ENCODE measurements at places on chromosomes 2 and 18.
A peak's percentile ranks its signal among the peaks of the same experiment; 100 is the strongest.

DNA sequence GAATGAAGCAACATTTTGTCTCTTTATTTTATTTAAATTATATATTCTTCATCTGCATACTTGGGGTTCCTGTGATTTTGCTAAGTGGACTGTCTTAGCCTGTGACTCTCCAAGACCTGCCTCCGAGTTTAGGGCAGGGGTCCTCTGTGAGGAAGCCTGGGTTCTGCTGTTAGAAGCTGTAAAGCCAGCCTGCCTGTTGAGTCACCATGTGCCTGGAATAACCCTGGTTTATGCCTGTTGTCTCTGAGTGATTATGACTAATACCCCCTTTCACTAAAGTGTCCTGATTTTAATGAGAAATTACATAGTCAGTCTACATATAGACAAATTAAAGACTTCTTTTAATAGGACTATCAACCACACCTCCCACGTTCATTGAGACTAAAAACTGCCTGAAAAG is 369.1 kb downstream of the ZNF521 start:
- DNase-seq: no peak

DNA sequence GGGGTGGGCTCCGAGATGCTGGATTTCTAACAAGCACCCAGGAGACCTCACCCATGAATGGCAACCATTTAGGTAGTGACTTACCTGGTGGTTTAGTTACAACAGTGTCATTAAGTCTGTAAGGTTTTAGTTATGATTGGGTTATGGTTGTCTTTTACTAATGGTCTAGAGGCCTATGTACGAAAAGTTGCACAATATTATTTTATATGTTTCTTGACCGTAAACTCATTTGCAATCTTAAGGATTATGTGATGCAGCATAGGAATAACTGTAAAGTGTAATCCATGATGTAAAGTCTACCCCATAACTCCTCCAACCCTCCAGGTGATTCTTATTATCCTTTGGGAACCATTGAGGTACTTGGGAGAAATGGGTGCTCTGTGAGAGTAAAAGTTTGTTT is 155.4 kb upstream of the ZEB2 start:
- no peak for DNase-seq

GRCh38 chr2:86160156-86160952 is 34.9 kb downstream of the IMMT start:
- no peak for DNase-seq

DNA sequence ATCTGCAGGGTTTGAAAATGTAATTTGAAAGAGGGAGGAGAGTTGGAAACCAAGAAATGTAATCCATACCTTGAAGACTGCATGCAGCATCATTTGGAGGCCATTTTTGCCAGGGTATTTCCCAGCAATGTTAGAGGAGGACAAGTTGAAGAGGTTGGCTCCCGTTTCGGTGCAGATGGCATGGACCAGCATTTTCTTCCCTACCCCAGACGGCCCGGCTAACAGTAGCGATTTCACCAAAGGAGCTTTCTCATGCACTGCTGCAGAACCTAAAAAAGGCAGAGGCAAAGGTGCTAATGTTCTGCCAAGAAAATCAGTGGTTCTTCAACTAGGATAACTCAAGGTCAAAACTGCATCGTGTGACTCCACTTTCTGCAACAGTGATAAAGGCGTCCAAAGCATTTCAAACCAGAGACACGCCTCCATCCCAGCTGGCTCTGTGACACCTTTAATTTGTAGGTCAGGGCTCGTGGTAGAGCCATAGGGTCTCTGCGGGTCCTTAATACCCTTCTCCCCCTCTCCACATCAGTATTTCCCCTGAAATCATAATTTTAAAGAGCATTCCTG is 99.6 kb upstream of the ASB18 start:
- DNase-seq: no peak

DNA sequence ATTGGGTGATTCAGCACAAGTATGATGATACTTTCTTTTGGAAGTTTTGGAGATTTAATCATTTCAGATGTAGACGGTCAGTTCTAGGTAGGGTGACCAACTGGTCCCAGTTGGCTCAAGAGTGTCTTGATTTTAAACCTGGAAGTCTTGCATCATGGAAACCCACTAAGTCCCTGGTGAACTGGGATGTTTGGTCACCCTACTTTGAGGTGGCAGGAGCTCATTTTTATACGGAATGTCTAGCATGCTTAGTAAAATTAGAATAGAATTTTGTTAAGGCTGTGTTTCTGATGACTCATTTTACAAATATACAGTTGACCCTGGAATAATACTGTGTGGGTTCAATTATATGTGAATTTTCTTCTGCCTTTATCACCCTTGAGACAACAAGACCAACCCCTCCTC is 61.5 kb upstream of the DOCK10 start:
- no peak for DNase-seq

- no peak for DNase-seq
Observed at GRCh38 chr2:201452058-201452921, 750 bp downstream of the STRADB start.

DNA sequence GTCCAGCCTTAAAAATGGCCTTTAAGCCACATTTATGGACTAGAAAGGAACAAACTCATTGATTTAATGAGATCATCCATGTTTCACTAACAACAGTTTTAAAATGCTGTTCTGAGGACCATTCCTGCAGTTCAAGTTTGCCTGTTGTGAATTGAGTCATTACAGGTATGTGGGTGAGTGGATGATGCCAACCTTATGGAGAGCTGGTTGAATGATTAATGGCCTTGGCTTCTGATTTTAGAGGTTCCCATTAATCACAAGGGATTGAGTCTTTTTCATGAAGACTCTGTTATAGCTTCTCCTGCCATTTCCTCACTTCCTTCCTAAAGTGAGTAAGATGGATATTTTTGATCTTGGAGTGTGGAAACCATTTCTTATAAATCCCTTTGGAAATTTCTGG is 459.8 kb upstream of the SLC14A2 start:
- no peak for DNase-seq

DNA sequence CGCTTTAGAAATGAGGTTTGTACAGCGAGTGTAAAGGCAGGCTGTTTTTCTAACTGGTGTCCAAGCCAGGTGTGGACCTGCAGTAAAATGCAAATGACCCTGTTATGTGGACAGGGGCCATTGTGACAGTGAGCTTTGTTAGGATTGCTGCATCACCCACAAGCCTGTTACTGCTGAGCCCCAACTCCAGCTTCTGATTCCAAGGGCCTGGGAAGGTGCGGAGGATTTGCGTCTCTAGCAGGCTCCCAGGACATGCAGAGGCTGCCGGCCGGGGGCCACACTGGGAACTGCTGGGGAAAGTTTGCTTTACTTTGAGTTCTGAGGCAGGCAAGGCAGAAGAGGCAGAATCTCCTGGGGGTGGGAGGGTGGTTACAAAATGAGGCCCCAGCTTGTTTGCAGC is 164.1 kb downstream of the GLI2 start:
- DNase-seq: no peak

GRCh38 chr2:179031731-179032408 is 18.1 kb downstream of the CCDC141 start:
- DNase-seq: peak; percentile 83

DNA sequence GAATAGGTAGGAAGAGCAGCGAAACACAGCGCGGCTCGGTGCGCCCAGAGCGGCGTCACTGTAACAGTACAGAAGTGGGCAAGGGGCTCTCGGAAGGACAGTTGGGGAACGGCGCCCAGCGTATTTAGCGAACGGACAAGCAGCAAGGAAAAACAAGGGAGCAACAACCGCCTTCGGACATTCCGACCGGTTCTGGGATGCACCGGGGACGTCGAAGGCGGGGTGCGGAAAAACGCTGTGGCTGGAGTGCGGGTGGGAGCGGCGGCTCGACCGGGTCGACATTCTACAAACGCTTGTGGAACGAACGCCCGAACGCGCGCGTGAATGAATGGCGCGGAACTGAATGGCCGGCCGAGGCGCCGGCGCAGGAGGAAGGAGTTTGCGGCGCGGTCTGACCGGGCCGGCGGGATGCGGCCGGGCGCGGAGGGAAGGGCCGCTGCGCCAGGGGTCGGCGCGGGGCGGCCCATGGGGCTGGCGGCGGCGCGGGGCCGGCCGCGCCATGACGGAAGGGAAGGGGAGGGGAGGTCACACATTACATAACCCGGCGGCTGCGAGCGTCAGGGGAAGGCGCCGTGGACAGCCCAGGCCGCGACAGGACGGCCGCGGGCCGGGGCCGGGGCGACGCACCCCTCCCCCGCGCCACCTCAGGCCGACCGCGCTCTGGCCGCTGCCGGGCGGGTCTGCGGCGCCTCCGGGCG is 605 bp downstream of the REV1 start:
- DNase-seq: peak; percentile 50

- DNase-seq: peak; percentile 1
Observed at GRCh38 chr2:102975996-102976975, 214.5 kb downstream of the TMEM182 start.

DNA sequence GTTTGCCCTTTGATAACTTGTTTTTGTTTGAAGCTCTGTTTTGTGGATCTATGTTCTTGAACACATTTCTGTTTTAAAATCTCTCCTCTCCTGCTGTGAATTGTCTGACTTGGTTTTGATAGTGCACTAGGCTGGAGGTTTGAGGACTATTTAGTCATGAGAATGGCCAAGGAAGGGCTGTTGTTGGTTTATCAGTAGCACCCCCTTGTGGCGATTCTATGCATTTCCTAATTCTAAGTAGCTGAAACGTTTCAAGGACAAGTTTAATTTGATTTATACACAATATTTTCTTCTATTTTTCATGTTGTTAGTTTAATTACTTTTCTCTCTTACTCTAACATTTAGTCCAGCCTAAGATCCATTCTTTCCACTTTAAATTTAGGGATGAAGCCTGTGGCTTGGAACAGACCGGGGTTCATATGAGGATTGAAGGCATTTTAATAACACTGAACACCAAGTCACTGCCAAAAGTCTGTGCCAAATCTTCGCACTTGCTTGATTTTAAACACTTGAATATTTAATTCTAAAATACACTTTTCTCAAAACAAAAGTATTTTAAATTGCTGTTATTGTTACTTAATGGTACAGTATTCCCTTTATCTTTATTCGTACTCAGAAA is 166.0 kb downstream of the SOCS6 start:
- DNase-seq: peak; percentile 59

GRCh38 chr2:148479398-148479797 is 165.2 kb upstream of the EPC2 start:
- no peak for DNase-seq

GRCh38 chr2:16155766-16156165 is 215.4 kb downstream of the MYCN start:
- DNase-seq: no peak

DNA sequence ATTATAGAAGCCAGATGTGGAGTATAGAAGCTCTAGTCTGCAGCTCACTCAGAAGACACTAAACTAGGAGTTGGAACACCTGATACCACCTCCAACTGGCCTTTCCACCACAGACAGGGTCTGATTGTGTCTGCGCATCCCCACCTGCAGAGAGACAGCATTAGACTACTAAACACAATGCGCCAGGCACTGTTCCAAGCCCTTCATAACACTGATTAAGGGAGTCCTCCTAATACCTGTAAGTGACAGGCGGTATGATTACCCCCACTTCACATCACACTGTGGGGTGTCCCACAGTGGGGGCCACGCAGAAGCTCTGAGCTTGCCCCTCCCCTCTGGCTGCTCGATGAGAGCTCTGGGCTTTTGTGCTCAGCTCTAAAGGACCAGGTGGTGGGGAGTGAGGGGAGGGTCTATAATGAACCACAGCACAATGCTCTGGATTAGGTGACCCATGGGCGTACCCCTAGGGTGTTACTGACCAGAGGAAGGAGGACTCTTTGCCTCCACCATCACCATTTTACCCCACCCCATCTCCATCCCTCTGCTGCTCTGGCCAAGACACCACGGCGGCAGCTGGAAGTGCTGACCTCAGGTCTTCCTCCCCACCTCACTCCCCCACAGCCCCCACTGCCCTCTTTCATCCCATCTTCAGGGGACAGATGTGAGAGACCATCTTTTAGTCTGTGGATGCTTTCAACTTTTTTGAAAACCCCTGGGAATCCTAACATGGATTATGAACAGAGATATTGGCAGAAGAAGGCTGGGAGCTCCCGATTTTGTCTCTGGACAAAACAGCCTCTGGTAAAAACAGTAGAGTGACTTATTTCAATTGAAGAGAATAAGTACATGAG is 145.1 kb downstream of the GFPT1 start:
- no peak for DNase-seq

GRCh38 chr18:35477974-35478373 is 19.8 kb downstream of the INO80C start:
- no peak for DNase-seq

GRCh38 chr2:157032017-157032416 is 225.5 kb upstream of the GALNT5 start:
- no peak for DNase-seq

DNA sequence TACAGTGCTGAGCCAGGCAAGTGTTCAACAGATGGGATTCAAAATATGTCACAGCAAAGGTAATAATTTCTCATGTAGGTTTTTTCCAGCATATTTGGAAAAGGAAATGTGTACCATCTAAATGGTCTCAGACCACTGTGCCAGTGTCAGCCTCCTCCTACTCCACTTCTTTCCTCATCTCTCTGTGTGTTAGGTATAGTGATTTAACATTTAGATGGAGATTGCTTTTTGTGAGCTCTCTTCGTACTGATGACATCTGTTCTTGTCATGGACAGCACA is 80.9 kb upstream of the TSPYL6 start:
- DNase-seq: no peak

GRCh38 chr2:75276093-75277029 is 77.0 kb upstream of the TACR1 start:
- DNase-seq: no peak

DNA sequence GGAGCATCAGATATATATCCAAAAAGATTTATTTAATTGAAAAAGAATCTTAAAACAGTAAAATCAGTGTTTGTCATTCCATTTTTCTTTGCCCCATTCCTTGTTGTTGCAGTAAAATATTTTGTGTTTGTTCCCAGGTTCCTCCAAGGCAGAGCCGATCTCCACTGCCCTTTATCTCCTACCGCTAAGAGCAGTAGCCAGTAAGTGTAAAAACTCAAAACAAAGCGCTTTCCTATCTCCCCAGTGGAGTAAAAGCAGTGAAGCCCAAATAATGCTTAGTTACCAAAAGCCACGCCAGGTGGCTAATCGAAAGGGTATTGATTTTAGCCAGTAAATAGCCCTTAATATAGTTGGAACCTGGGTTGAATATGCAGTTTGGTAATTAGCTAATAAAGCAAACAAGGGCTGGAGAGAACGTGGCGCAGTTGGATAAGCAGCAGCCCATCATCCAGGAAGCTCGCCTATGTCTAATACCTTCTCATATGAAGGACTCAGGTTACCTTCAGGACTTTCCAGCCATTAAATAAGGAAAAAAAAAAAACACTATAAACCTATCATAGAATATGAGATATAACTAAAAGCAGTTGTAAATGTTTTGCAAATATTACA is 12.4 kb upstream of the GPD2 start:
- DNase-seq: no peak

DNA sequence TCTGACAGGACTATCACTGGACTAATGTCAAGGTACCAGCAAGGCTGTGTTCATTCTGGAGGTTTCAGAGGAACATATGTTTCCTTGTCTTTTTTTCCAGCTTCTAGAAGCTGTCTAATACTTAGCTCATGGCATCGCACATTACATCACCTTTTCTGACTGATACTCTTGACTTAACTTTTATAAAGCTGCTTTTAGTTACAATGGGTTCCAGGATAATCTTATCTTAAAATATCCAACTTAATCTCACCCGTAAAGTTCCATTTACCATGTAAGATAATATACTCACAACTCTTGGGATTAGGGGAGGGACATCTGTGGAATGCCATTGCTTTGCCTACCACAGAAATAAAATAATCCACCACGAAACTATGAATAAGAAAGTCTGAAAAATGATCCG is 394.2 kb downstream of the CDH19 start:
- no peak for DNase-seq

GRCh38 chr18:80002468-80002867 is 14.1 kb upstream of the TXNL4A start:
- no peak for DNase-seq

GRCh38 chr2:101958061-101958460 is 33.7 kb upstream of the IL1R2 start:
- DNase-seq: no peak

GRCh38 chr2:210919128-210919527 is 362.7 kb downstream of the CPS1 start:
- DNase-seq: no peak
